ENCODE measurements at places on chromosomes 6 and 20.
A peak's percentile ranks its signal among the peaks of the same experiment; 100 is the strongest.

GRCh38 chr20:58950603-58951002, 30.5 kb upstream of the NELFCD start:
- DNase-seq: no peak

DNA sequence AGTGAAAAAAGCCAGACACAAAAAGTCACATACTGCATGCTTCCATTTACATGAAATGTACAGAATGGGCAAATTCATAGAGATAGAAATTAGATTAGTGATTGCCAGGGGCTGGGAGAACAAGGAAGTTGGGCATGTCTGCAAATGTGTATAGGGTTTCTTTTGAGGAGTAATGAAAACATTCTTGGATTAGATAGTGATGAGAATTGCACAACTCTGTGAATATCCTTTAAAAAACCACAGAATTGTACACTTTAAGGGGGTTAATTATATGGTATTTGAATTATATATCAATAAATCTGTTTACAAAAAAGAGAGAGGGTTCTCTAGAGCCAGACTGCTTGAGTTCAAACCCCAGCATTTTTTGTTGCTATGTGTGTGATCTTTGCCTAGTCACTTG, 188.1 kb downstream of the CDC5L start:
- DNase-seq: no peak

DNA sequence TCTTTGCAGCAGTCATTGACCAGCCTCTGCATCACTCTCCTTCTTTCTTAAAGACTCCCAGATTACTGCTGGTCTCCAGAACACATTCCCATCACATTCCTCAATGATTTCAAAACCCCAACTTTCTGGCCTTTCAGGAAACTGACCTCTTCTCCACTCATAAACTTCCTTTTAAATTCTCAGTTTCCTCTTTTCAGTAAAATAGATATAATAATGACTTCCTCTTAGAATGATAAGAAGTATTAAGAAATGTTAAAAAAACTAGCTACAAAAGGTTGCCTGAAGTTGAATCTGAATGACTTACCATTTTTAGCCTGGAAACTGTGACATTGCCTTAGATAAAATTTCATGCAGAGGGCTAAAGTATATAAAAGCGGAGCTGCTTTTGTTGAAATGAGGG, 239.3 kb downstream of the OGFRL1 start:
- DNase-seq: no peak

DNA sequence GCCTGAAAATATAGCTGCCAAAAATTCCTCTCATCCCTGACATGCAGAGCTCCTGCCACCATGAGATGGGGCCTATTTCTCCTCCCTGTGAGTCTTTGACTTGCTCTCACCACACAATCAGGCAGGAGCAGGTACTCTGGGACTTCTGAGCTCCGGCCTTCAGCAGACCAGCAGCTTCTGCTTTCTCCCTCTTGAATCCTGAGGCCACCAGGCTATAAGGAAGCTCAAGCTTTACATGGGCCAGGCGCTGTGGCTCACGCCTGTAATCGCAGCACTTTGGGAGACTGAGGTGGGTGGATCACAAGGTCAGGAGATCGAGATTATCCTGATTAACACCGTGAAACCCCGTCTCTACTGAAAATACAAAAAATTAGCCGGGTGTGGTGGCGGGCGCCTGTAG, 238.7 kb upstream of the RREB1 start:
- DNase-seq: no peak

DNA sequence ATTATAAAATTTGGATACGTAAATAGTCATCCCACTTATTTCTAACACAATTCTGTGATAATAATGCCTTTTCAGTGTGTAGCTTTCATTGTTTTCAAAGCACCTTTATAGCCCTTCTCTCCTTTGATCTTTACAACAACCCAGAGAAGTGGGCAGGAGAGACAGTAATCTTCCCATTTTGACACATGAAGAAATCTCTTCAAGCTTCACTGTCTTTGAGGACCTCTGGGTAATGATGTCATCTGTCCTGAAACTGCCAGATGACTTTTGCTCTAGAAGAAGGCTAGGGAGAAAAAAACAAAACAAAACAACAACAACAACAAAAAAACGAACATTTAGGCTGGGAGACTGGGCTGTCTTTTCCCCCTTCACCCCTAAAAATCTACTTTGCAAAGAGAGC, 203.0 kb downstream of the KCNQ5 start:
- DNase-seq: no peak

GRCh38 chr20:43920797-43921196, 6.1 kb downstream of the TOX2 start:
- no peak for DNase-seq

- no peak for DNase-seq
These were observed 195.4 kb downstream of the TBX18 start for GRCh38 chr6:84568971-84569370.

DNA sequence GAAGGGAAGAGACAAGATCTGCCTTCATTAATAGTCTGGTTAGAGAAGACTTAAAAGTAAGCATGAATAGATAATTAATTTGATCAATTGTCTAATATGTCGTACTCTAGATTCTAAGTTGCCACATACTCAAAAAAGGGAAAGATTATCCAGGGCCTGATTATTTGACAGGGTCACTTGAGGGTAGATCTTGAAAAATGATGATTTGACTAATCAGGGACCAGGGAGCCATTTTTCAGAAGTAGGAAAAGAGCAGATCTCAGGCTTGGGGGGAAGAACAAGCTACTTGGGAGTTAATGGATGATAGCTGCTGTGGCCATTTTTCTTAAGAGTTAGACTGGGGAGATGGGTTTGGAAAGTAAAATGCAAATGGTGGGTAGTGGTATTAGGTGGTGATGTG, 21.0 kb downstream of the ABCF1 start:
- DNase-seq: no peak

DNA sequence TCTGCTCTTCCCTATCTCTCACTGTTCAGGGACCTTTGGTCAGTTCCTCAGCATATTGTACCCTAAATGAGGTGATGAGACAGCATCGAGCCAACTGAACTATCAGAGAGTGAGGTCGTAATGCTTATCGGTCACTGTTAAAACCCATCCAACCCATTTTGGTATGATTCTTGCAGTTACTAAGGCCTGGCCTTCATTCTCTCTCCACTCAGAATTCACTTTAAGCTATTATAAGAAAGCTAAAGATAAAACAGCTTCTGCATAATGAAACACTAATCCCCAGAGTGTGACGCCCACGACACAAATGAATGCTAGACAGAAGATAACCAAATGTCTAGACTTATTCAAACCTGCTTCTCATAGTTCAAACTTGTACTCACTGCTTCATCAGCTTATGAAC, 175.8 kb downstream of the GMPR start:
- no peak for DNase-seq

DNA sequence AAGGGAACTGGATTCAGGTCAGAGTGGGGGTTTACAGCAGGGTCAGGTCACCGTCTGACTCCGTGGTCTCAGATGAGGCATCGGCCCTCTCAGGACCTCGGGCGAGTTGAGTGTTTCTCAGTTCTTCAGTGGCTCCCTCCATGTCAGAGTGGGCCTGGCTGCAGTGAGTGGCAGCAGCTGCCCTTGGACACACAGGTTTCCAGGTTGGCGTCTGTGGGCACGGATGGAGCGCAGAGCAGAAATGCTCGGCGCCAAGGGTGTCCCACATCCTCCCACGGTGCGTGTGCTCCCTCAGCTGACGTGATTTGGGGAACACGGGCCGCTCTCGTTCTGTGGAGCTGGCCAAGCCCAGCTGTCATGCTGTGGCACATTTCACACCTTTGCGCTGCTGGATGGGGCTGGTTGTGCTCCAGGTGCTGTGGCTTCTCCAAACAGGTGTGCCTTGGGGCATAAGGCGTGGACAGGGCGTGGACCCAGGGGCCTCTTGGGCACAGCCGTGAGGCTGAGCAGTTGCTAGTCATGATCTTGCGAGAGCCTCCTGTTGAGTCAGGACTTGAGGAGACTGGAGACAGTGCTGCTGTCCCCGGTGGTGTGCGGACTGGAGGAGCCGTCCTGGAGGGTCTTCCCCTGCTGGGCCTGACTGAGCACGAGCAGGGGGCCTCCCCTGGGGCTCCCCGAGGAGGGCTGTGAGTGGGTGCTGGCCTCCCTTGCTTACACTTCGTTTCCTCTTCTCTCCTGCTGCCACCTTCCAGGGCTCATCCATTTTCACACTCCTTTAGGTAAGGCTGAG, 9.5 kb upstream of the DNAJC5 start:
- no peak for DNase-seq

DNA sequence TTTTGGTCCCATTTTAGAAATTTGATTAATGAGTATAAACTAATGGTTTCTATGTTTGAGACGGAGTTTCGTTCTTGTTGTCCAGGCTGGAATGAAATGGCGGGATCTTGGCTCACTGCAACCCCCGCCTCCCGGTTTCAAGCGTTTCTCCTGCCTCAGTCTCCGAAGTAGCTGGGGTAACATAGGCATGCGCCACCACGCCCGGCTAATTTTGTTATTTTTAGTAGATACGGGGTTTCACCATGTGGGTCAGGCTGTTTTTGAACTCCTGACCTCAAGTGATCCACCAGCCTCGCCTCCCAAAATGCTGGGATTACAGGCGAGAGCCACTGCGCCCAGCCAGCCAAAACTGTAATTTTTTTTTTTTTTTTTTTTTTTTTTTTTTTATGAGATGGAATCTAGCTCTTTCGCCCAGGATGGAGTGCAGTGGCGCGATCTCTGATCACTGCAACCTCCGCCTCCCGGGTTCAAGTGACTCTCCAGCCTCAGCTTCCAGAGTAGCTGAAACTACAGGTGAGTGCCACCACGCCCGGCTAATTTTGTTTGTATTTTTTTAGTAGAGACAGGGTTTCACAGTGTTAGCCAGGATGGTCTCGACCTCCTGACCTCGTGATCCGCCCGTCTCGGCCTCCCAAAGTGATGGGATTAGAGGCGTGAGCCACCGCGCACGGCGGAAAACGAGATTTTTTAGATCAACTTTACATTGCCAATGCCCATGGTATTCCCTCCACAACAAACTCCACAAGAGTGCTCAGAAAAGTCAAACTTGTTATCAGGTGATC, 127.8 kb downstream of the HFE start:
- DNase-seq: no peak

DNA sequence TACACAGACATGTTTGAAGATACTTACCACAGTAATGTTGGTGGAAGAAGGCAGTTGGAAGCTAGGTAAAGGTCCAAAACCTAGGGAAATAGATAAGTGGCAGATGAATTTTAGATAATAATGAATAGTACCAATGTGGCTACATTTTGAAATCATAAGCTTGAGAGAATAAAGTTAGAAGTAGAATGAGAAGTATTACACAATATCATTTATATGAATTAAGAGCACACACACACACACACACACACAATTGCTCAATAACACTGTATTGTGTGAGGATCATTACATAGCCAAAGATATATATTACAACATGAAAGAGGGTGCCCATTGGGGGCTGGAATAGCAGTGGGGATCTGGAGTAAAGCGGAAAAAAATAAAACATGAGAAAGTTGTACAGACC, 149.0 kb upstream of the EYA4 start:
- no peak for DNase-seq

GRCh38 chr6:21149470-21149869, 444.1 kb upstream of the SOX4 start:
- no peak for DNase-seq

DNA sequence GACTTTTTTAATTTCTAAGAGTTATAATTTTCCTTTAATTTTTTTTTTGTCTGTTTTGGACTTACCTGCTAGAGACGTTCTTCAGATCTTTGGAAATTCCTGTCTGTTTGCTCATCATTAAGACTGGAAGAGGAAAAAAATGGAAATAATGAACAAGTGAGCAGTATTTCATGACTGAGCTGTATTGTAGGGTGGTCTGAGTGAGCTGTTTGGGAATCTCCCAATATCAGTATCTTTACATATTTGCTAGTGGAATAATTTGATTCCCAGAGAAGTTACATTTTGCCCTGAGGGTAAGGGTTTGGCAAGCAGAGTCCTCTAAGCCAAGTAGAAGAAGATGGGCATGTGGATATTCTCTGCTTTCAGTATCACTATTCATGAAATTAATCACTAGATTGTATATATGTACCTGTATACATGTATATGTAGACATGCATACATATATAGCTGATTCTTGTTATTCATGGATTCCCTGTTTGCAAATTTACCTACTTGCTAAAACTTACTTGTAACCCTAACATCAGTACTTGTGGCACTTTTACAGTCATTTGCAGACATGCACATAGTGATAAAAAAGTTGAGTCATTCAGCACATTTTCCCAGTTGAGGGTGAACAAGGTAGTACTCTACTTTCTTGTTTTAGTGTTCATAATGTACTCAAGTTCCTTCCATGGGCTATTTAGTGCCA, 13.5 kb downstream of the ZC2HC1B start:
- DNase-seq: no peak

GRCh38 chr6:1970151-1970561, 275.2 kb downstream of the GMDS start:
- DNase-seq: no peak

GRCh38 chr20:41045671-41046070, 17.0 kb downstream of the TOP1 start:
- no peak for DNase-seq

GRCh38 chr20:38893565-38894090, 32.6 kb upstream of the FAM83D start:
- peak; percentile 62 for DNase-seq

DNA sequence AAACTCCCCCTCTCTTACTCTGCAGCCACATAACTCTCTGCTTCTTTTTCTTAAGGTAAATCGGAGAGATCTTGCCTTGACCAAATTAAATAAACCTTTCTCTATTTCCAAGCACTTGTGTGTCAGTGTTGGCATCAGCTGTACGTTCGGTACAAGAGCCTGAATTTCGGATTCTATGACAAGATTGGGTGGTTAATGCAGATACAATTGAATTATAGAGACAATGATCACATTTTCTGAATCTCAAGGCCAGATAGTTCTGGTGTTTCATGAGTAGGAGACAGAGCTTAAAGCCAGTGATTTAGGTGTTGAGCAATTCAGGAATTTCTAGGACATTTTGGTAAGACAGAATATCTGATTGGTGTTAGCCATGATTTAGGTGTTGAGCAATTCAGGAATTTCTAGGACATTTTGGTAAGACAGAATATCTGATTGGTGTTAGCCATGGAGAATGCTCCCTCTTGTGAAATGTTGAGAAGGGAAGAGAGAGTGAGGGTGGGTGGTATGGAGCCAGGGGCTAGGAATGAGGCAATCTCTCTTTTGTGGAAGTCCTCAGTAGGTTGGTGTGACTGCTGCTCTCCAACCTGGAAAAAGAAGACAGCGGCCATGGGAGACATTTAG, 5.1 kb downstream of the SPINT3 start:
- DNase-seq: no peak

DNA sequence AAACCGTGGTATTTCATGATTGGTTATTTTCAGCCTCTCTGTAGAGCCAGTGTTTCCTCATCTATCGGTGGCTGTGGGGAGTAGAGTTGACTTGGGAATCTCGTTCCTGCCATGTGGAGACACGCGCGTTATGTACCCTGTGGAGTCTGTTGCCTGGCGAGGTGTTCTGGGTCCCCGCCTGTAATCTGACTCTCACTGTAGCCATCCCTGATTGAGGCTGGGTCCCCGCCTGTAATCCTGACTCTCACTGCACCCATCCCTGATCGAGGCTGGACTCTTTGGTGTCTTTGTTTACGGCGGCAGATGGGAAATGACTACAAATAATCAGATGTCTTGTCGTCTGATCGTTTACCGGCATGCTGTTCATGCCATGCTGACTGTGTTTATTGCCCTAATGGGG, 153.9 kb downstream of the DTNBP1 start:
- DNase-seq: no peak

Measured in stimulated activated CD4-positive, alpha-beta T cell treated with anti-CD3 and anti-CD28 coated beads, Interleukin-15, amount 100 ng/mL, for 48 hours (primary cell).